ENCODE measurements at places on chromosomes 1 and 21.

- DNase-seq = no peak
Observed at GRCh38 chr1:101444381-101444780, 207.6 kb downstream of the S1PR1 start.

GRCh38 chr1:151458802-151459330, 428 bp downstream of the POGZ start:
- peak; percentile 78 for DNase-seq

DNA sequence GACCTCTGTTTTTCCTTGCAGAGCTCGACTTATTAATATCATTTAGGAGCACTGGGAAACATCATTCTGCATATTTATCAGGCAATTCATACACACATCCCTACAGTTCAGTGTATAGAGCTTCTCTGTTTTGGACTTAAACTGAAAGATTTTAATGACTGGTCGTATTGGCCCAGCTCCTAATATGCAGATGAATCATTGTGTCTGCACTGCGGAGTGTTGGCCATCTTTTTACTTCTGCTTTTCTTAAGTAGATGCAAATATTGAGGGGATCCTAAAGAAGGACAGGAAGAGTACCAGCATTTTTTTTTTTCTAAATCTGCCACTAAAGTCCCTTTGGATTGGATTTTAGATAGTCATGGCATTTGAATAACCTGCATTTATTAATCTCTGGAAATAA, 154.8 kb downstream of the BACH1 start:
- DNase-seq = no peak

DNA sequence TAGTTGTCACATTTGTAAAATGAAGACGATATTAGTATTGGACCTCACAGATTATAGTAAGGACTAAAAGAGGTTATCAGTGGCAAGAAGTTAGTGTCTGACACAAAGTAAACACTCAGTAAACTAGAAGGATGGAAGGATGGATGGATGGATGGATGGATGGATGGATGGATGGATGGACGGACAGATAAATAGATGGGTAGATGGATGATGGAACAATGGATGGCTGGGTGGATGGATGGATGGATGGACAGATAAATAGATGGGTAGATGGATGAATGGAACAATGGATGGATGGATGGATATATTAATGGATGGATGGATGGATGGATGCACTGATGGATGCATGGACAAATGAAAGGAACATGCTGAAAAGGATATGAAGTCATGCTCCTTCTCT, 22.3 kb upstream of the KAZN start:
- no peak for DNase-seq

DNA sequence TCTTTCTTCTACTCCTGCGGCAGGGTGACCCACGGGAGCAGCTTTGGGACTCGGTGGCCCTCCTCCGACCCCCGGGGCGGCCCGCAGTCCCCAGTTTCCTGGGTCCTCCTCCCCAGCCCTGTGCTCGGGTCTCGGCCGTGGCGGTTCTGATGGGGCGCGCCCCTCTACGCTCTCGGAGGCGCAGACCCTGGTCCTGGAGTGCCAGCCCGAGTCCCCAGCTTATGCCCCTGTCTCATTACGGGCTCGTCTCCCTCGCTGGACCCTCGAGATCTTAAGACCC, 430 bp downstream of the BTG2 start:
- DNase-seq = no peak

GRCh38 chr1:52403566-52404115, 582 bp downstream of the ORC1 start:
- DNase-seq = no peak

GRCh38 chr1:213491468-213491867, 440.4 kb downstream of the RPS6KC1 start:
- DNase-seq = no peak

GRCh38 chr1:44073528-44073927, 42.3 kb upstream of the SLC6A9 start:
- no peak for DNase-seq

- no peak for DNase-seq
Observed at GRCh38 chr1:100449477-100449876, 88.5 kb upstream of the GPR88 start.

DNA sequence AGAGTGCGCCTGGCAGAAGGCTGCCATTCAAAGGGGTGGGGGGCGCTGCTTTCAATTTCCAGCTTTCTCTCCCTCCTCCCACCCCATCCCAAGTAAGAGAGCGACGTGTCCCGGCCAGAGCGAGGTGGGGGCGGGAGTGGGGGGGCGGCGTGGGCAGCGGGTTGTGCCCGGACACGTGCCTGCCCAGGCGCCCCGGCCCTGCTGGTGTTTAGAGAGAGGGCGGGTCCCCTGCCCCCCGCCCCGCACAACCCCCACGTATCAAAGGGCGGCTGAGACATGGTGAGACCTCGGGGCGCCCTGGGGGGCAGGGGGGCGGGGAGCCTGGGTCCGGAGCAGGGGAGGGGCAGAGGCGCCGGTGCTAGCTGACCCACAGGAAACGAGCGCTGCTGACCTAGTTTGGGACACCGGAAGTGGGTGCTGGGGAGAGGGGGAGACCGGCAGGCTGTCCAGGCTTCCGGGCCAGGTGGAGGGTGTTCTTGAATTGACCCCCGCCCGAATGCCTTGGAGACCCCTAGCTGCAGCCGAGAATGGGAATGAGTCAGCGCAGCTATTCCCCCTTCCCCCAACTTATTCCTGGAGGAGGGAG, 1.3 kb downstream of the ZBTB7B start:
- DNase-seq = peak; percentile 62

DNA sequence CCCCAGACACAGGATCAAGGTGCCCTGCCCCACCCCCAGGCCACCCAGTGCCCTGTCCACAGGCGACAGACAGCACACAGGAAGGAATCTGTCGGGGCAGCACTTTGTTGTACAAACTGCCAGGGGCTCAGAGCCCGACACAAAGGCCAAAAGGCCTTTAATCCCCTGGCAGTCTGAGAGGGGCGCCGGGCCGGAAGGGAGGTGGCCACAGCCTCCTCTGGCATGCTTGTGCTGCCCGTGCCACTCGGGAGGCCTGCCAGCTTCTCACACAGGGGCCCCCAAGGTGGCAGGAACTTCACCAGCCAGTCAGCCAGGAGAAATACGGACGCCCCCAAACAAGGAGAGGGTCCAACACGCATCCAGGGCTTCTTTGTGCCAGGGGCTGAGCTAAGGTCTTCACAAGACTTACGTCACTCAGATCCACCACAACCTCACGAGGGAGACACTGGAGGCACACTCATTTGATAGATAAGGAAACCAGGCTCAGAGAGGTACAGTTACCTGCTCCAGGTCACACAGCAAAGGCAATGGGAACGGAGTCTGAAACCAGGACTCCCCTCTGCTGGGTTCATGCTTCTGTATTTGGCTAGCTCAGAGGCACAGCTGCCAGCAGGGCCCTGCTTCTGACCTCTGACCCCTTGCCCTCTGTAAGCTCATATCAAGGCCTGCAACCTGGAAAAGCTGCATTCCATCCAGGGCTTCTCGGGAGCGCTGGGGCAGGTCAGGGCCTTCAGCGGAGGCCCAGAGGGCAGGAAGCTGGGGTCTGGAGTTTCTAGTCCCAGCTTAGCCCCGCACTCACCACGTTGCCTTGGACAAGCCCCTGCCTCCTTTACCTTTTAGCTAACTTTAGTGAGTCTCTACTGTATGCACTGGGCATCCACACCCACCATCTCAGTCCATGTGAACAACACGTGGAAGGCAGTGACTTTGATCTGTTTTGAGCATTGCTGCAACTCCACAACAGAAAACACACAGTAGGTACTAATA, 34.8 kb downstream of the HSPG2 start:
- DNase-seq = peak; percentile 60

DNA sequence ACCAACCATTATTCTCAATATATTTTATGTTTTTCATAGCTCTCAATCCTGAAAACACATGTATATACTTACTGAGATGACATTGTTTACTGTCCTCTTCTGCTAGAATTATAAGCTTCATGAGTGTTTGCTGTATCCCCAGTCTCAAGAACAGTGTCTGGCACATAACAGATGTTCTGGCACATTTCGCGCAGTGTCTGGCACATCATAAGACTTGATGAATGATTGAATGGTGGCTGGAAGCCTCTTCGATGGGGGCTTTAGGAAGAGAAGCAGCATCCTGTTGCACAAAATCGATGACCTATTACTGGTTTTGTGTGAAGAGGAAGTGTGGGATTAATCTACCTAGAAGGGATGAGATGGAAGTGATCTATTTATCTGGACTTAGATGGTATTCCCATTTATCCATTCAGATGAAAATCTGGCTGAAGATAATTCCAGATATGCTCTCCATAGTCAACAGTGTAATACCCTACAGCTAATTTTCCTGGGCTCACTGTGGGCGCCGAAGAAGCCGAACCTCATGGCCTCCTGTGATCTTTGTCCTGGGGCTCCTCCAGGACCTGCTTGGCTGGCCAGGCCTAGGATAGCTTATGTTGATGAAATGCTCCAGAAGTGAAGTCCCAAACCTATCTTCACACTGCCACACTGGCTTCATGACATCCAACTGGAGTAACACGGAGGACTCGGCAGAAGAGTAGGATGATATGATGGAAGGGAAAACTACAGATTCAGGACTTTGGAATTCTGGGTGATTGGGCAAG, 26.5 kb downstream of the CD34 start:
- no peak for DNase-seq

GRCh38 chr21:44983421-44984206, 43.8 kb downstream of the SLX9 start:
- no peak for DNase-seq

GRCh38 chr21:38965910-38966504, 160.3 kb downstream of the ETS2 start:
- DNase-seq = peak; percentile 72

DNA sequence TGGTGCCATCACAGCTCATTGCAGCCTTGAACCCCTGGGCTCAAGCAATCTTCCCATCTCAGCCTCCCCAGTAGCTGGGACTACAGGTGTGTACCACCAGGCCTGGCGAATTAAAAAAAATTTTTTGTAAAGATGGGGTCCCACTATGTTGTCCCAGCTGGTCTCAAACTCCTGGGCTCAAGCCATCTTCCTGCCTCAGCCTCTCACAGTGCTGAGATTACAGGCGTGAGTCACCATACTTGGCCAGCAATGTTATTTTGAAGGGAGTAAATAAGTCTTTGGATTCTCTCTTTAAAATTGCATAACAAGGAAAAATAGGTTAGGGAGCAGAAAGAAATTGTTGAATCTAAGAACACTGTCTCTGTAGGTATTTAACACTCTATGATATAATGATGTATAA, 111.3 kb downstream of the RPS6KC1 start:
- no peak for DNase-seq

DNA sequence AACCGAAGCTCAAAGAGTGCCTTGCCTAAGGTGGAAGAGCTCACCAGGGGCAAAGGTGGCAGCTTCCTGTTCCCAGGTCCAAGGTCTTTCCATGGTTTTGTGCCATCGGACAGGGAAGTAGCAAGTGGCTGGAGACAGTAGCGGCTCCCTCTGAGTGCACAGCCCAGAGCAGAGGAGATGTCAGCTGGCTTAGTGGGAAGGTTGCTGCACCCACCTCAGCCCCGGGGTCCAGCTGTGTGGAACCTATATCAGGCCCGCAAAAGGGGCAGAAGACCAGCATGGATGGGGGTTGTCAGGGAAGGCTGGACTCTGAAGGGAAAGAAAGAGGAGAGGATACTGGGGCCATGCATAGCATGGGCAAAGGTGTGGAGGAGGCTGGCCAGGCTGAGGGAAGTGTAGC, 6.8 kb downstream of the IKBKE start:
- DNase-seq = no peak

- no peak for DNase-seq
Observed at GRCh38 chr1:222926566-222926965, 111.7 kb downstream of the DISP1 start.

DNA sequence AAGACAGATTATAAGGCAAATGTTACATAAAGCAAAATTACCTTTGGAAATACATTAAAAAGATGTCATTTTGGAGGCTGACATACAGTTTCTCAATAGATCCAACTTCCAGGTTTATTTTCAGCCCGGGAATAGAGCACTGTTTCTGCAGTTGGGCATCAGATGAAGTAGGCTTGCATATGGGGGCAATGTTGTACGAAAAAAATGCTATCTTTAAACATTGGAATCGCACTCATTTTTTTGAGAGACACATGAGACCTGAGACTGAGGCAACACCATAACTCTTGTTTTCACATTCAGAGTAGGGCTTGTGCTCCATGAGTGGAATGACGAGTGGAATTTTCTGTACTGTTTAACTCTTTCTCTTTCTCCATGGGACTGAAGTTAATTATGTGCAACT, 122.4 kb upstream of the ZRANB2 start:
- no peak for DNase-seq

DNA sequence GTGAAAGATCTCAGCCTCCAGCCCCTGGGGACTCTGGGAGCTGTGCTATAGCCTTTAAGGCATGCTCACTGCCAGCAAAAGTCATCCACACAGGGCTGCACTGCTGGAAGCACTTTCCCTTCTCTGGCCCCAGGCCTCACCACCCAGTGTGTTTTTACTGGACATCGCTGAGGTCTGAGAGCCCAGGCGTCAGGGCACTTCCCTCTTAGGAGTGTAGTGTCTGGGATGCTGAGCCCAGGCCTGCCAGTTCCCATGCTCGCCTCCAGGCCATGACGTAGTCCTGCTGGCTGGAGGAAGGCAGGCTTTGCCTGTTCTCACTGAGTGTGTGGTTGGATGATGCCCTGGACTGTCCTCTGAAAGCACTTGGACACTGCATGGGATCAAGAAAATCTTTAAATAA, 101.2 kb downstream of the GDAP2 start:
- DNase-seq = no peak

DNA sequence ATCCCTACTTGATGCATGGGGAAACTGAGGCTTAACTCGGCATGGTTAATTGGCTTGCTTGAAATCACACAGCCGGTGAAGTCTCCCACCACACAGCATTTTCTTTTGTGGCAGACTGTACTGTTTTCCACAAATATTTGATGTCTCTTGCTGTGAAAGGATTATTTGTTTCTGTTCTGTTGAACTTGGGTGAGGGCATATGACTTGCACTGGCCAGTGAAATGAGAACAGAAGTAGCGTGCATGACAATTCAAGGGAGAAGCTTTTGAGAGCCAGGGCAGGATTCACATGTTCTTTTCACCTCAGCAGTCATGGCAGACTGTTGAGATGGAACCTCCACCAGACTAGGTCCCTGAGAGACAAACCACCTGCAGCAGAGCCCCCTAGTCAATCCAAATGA, 11.7 kb upstream of the AK2 start:
- DNase-seq = no peak

DNA sequence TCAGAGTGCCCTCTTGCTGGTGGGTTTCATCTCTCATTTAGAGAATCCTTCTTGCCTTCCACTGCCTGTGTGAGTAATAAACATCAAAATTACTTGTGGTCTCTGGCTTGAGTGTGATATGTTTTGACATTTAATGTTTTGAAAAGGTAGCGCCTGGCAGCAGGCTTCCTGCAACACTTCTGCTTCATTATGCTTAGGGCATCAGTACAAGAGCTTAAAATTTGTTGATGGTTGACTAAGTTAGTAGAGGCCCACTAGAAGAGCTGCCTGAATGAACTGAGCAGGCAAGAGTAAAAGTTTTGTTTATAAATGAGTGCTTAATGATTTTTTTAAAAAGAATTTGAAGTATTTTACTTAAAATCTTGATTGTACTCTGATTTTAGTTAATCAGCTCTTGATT, 6.4 kb upstream of the RPE65 start:
- DNase-seq = no peak

All from ecto neural progenitor cell (in vitro differentiated cells).